ENCODE measurements at places on chromosomes 12 and 14.

DNA sequence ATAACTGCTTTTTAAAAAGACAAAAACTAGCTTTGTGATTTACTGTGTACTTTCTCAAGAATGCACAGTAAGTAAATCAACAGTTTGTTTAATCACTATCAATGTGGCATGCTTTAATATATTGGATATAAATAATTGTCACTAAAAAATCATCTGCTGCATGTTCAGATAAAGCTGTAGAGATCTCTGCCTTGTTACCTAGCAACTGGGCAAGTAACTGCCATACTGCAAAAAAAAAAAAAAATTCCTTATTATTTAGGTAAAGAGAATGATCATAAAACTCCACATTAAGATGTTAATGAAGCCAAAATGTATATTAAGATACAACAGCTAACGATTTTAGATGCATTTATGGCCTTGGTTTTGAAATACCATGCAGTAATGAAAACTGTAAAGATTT, 237.4 kb downstream of the APAF1 start:
- DNase-seq = no peak

GRCh38 chr14:55869397-55870049, 248.7 kb upstream of the PELI2 start:
- no peak for DNase-seq

DNA sequence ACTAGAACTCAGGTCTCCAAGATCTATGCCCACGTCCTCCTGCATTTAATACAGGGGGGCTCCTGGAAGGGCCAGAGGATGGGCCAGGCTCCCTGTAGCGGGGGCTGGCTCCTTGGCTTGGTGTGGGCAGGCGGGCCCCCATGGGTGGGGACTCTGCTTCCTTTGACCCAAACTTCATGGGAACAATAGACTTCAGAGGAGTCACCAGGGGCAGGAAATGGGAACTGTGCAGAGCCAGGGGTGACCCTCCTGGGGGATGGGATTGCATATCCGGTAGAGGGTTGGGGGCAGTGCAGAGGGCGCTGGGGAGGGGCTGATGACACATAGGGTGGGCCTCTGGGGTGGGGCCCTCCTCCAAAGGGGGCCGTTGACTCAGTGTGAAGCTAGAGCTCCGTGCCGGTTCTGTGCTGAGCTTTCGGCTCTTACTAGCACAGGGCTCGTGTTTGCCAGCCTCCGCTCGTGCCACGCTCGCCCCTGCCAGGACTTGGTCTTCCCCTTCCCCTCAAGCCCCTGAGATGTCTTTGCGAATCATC, 4.6 kb downstream of the TEAD4 start:
- DNase-seq = no peak

DNA sequence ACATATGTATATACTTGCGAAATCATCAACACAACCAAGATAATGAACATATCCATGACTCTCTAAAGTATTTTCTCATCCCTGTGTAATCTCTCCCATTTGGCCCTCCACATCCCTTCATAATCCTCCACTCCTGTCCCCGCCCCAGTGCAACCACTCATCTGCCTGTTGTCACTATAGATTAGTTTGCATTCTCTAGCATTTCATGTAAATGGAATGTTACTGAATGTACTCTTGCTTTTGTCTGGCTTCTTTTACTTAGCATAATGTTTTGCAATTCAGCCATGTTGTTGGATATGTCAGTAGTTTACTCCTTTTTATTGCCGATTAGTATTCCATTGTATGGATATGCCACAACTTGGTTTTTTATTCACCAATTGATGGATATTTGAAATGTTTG, 99.1 kb downstream of the BICD1 start:
- peak; percentile 44 for DNase-seq

DNA sequence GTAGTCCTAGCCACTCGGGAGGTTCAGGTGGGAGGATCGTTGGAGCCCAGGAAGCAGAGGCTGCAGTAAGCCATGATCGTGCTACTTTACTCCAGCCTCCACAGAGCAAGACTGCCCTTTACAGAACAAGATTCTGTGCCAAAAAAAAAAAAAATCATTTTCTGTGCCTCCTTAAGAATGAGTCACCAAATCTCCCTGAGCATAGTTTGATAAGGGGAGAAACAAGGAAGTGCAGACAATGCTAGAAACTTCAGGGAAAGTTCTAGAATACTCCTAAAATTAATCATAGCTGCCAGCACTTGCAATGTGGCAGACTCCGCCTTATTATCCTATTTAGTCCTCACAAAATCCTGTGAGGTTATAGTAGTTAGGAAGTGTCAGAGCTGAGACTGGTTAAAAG, 74.5 kb downstream of the KCNK10 start:
- DNase-seq = no peak

DNA sequence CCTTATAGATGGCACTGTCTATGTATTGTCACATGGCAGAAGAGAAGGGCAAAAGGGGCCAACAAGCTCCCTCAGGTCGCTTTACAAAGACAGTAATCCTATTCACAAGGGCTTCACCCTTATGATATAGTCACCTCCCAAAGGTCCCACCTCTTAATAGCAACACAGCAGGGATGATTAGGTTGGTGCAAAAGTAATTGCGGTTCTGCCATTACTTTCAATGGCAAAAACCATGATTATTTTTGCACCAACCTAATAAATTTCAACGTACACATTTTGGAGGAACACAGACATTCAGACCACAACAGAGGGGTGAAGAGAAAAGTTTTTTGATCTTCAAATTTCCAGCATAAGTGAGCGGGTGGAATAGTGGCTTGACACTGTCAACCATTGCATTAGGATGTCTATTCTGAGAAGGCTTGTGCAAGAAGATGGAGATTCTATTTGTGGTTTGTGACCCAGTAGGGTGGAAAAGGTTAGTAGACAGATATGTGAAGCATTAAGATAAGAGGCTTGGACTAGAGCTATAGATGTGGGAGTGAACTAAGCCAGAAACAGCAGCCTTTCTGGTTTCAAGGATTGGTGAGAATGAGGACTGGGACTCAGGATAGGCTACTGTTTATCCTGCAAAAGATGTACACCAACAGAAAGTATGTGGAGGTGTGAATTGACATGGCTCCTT, 75.5 kb upstream of the CPSF6 start:
- no peak for DNase-seq

DNA sequence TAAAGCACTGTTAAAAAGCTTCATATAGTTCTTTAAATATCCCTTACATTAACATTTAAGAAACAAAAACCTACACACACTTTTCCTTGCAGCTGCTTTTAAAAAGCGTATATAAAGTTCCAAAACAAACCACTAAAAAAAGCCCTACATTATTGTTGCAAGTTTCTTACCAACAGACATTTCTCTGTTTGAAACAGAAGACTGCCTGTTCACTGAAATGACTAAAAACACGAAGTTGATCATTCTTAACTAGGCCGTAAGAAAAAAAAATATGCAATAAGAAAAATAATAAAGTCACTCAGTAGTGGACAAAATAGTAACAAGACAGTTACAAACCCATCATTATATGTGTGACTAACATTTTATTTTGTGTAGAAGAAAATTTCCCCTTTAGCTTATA, 37.3 kb downstream of the KIF21A start:
- DNase-seq = no peak

- peak; percentile 19 for DNase-seq
Measured at GRCh38 chr12:107092669-107093416, 506 bp downstream of the CRY1 start.

GRCh38 chr12:110280392-110280778, 662 bp upstream of the ATP2A2 start:
- DNase-seq = no peak

GRCh38 chr12:92650228-92650822, 52.5 kb upstream of the PLEKHG7 start:
- DNase-seq = no peak

DNA sequence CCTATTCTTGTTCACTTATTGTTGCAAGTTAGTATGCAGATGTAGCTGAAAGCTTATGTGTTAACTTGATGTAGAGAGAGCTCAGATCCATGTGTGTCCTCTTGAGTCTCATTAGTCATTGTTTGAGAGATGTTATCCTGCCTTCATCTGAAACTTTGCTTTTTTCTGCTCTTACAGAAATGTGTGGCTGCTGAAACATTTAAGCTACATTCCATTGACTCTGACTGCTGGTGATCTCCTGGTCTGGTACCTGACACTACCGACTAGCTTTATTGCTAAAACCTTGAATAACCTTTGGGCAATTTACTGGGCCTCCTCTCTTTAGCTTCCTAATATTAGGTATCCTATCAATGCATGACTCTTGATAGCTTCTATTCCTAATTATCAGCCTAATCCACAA, 705.6 kb upstream of the FOXG1 start:
- no peak for DNase-seq
